A172 (cell line): ENCODE measurements at places on chromosomes 6 and 20. TPM values are rescaled to one million over a fixed set of nuclear protein-coding genes. Genes with fewer than 3 reads are reported as not detected.

The TOX2 gene
- total RNA-seq: 1.2 and 3.7 TPM in 2 replicates

The HDGFL1 gene
- not detected in 2 replicates for total RNA-seq

The SPATA2 gene
- total RNA-seq: 3.4 and 4.5 TPM in 2 replicates

The POM121L2 gene
- total RNA-seq: not detected in 2 replicates

The SOX18 gene
- total RNA-seq: 0.21 and 1.9 TPM in 2 replicates

The NDUFAF5 gene
- 38.8 and 62.8 TPM in 2 replicates for total RNA-seq
